Activated T-helper 9 cell treated with anti-CD3 and anti-CD28 coated beads, Interleukin-2, amount 50 U/mL, for 16 hours (primary cell): ENCODE measurements at places on chromosomes 6 and 20.

DNA sequence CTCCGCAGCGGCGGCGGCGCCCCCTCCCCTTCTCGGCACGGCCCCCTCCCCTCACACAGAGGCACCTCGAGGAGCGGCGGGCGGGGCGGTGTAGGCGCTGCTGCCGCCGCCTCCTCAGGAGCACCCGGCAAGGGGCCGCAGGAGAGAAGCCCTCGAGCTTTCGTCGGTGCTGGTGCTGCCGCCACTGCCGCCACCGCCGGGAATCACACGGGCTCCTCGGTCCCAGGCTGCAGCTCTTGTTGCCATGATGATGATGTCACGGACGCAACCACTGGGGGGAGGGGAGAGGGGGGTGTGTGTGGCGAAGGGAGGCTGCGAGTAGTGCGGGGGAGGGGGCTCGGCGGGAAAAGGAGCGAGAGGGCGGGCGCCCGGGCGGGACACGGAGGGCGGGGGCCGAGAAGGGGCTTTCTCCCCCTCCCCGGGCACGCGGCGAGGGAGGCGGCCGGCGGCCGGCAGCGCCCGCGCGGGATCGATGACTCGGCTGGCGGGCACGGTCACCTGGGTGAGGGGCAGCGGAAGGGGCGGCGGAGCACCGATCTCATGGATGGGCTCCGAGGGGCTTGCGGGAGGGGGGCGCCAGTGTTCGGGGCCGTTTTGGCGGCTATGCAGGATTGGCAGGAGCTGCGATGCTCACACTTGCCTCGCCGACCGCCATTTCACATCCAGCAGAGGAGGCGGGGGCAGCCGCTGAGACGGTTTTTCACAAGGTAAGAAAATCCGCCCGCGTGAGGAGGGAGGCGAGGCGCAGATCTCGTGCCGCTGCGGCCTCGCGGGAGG is at the start of gene REV3L:
Gene REV3L, minus strand, starts transcription at position 260 of the 777 bp plus-strand sequence. CDS start 330 bp downstream, outside the sequence.
- peak; percentile 84 for DNase-seq

- DNase-seq, result no peak
Observed at GRCh38 chr6:119978274-119978889, 628.8 kb upstream of the MAN1A1 start.

DNA sequence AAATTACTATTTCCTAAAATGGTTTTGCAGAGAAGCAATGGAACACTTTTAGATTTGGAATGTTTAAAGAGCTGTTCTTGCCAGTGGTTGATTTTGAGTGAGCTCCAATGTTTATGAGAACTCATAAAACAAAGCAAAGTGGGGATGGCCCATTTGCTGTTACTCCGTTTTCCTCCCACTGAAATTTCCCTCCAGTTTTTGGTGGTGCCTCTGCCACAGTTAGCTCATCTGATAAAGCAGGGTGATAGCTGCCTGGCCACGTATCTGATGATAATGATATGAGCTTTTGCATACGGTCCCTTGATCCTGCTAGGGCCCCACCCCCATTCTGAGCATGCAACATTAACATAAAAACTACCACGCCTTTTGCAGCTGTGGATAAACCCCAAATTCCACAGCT is 10.4 kb downstream of the CD83 start:
- DNase-seq, result no peak

GRCh38 chr20:39850246-39850645 is 838.8 kb downstream of the MAFB start:
- DNase-seq, result no peak

GRCh38 chr6:10771371-10771894 is 23.8 kb downstream of the TMEM14B start:
- no peak for DNase-seq

DNA sequence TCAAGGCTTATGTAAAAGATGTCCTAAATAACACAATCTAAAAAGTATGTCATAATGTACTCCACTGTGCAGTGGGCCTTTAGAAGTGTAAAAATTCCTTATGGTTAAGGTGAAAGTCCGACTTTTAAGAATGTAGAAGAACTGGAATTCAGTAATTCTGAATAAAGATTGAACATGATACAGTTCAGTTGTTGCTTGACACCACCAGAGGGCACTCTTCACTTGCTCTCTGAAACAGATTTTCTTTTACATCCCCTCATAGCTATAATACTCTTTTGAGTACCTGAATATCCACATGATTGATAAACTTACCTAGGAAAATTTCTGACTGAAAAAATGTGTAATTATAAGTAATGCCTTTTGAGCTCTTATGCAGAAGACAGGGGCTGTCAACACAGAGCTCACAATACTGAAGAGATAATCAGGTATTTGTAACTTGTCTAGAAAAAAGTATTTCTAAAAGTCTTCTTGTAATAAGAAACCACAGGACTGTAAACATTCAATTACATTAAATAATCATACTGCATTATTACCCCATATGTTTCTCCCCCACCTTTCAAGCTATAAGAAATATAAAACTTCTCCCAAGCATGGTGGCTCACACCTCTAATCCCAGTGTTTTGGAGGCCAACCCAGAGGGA is 92.1 kb downstream of the POPDC3 start:
- no peak for DNase-seq

- DNase-seq, result no peak
Observed at GRCh38 chr6:26366504-26366903, 1.5 kb downstream of the BTN3A2 start.

GRCh38 chr6:159691133-159691962 is 1.7 kb downstream of the SOD2 start:
- no peak for DNase-seq

DNA sequence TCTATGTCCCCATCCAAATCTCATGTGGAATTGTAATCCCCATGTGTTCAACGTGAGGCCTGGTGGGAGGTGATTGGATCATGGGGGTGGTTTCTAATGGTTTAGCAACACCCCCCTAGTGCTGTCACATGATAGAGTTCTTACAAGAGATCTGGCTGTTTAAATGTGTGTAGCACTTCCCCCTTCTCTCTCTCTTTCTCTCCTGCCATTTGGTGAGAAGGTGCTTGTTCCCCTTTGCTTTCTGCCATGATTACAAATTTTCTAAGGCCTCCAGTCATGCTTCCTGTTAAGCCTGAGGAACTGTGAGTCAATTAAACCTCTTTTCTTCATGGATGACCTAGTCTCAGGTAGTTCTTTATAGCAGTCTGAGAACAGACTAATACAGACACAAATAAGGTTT is 165.4 kb downstream of the OGFRL1 start:
- no peak for DNase-seq

DNA sequence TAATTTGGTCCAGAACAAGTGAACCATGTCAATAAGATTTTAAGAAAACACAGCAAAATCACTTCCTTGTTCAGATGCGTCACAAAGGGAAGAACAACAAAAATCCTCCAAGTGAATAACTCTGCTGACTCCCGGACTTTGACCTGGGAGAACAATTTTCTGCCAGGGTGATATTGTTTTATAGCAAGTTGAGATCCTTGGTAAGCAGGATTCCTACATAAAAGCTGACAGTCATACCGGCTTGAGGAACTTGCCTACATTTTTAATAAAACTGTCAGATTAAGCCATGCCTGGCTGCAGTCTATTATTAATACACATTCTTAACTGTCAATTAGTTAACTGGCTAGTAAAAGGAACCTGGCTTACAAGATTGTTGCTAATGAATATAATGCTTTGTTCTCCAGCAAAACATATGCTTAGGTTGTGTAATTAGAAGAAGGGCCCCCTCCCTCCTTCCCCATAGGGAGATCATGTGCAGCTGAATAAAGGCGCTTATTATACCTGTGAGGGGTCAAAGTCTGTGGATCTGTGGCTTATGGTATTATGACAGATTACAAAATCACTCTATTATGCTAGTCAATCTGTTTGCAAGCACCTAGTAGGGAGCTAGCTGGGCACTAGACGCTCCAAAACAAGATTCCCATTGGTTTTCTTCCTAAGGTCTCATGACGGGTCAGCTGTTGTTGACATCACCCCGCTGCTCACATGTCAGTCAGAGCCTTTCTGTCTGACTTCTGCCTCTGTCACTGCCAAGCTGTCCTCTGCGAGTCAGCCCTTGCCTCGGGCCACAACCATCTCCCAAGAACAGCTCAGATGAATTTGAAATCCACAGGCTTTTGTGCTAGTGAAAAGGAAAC is 44.6 kb upstream of the SEC63 start:
- DNase-seq, result no peak

- no peak for DNase-seq
Observed at GRCh38 chr20:58627212-58628072, 23.6 kb upstream of the STX16 start.

DNA sequence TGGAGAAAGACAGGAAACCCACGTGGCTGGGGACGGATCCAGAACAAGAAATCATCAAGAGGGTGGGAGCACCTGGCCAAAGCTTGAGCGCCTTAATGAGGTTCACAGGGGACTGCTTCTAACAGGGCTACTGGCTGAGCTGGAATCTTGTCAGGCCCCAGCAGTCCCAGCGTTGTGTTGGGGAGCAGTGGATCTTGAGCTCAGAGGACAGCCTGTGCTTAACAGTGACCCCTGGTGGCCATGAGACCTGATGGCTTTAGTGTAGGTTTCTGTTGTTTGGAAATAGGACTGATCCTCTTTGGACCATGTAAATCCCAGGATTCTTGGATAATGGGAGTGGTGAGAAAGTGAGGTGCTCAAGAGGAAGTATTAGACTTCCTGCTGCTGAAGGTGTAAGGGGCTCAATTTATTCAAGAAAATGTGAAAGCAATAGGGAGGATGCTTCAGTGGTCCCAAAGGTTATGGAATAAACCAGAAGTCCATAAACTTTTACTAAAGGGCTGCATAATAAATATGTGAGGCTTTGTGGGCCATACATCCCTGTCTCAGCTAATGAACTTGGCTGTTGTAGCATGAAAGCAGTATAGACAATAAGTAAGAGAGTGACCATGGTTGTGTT is 216.2 kb downstream of the NFATC2 start:
- peak; percentile 17 for DNase-seq

GRCh38 chr6:79782792-79783580 is 151.9 kb downstream of the SH3BGRL2 start:
- DNase-seq, result no peak

DNA sequence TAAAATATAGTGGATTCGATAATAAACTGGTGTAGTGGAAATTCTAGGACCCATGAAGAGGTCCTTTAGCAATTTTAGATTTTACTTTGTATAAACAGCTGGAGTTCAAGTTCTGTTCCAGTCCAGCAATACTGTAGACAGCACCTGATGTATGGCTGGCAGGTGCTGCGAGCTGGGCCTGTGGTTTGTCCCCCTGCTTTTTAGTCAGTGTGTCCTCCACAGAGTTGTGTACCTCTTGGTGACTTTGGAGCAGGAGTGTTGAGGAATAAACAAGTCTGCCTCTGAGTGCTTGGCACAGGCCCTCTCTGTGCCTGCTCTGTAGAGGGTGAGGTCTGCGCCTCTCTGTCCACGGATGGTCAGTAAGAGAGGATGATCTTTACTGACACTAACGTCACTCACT is 13.8 kb downstream of the STX16 start:
- no peak for DNase-seq

DNA sequence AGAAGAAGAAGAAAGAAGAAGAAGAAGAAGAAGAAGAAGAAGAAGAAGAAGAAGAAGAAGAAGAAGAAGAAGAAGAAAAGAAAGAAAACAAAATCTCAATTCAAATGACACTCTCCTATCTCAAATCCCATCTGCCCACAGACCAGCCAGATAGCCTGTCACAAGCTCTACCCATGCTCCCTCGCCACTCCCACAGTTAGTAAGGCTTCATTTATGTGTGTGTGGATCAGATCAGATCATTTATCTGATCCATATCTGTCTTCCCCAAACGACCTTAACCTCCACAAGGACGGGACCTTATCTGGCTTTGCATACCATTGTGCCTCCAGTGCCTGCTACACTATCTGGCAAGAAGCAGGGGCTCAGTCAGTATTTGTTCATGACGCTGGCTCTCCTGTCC is 81.9 kb upstream of the RREB1 start:
- no peak for DNase-seq

DNA sequence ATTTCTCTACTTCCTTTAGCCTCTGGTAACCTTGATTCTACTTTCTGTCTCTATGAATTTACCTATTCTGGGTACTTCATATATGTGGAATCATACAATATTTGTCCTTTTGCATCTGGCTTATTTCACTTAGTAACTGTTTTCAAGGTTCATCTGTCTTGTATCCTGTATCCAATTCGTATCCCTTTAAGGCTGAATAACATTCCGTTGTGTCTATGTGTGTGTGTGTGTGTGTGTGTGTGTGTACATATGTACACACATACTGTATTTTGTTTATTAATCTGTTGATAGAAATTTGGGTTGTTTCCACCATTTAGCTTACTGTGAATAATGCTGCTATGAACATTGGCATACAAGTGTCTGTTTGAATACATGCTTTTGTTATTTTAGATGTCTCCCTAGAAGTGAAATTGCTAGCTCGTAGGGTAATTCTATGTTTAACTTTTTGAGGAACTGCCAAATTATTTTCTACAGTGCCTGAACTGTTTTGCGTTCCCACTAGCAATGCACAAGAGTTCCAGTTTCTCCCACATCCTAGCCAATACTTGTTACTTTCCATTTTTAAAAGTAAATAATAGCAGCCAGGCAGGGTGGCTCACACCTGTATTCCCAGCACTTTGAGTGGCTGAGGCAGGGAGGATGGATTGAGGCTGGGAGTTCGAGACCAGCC is 17.7 kb downstream of the SENP6 start:
- DNase-seq, result no peak

- no peak for DNase-seq
Observed at GRCh38 chr6:138607478-138608433, 108.5 kb upstream of the NHSL1 start.

- DNase-seq, result no peak
Observed at GRCh38 chr6:75830959-75831885, 82.2 kb downstream of the MYO6 start.

DNA sequence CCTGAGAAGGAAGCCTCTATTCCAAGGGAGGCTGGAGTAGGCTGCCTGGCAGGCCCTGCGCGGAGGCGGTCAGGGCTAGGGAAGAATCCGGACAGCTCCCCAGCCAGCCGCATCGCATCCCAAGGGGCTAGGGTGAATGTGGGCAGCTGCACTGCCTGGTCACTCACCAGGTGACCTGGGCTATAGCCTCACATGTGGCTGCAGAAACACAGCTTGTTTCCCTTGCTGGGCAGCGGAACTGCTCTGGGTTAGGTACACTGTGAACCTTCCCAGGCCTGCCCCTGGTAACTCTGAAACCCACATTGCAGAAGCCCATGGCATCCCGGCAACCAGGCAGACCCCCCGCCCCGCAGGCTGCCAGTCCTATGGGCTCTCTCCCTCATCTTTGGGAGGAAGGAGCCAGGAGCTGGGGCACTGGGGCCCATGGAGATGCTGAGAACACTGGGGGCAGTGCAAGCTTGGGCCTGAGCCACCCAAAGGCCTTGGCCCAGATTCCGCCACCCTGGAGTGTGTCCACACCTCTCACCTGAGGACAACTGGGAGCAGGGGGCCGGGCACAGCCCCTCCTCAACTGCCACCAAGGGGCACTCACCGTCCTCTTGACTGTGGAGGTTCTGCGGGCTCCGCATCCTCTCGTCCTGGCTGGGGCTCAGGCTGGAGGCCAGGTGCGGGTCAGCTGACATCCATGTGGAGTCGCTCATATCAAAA is 111.0 kb downstream of the NOL4L start:
- no peak for DNase-seq

GRCh38 chr6:113842165-113842564 is 15.0 kb upstream of the MARCKS start:
- no peak for DNase-seq
